ENCODE measurements at places on chromosomes 1 and 21.

GRCh38 chr1:5455056-5455455, 537.2 kb downstream of the NPHP4 start:
- no peak for DNase-seq

- DNase-seq, result no peak
Measured at GRCh38 chr1:190511554-190511953, 33.9 kb upstream of the BRINP3 start.

GRCh38 chr1:213332491-213332890, 281.4 kb downstream of the RPS6KC1 start:
- no peak for DNase-seq

- no peak for DNase-seq
Measured at GRCh38 chr1:25948641-25949040, 42.4 kb upstream of the STMN1 start.

DNA sequence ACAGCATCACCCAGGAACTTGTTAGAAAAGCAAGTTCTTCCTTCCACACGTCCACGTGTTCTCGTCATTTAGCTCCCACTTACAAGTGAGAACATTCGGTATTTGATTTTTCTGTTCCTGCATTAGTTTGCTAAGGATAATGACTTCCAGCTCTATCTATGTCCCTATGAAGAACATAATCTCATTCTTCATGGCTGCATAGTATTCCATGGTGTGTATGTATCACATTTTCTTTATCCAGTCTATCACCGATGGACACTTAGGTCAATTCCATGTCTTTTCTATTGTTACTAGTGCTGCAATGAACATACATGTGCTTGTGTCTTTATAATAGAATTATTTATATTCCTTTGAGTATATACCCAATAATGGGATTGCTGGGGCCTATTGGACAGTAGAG, 368.7 kb upstream of the RUNX1 start:
- no peak for DNase-seq

DNA sequence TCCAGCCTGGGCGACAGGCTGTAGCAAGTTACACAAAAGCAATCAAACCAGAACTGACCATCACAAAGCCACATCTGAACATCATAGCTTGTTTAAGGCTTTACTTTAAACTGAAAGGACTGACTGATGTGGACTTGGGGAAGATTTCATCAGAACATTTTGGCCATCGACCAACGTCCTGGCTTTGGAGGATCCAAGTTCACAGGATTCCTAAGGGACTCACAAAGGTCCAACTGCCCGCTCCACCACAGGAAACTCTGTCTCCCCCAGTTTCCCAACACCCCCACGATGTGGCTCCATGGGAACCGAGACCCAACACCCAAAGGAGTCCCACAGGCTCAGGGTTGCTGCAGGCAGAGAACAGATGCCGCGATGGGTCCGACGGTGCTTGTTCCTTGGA, 9.3 kb downstream of the SSU72 start:
- DNase-seq, result no peak

- no peak for DNase-seq
Measured at GRCh38 chr1:14817223-14818170, 219.0 kb downstream of the KAZN start.

DNA sequence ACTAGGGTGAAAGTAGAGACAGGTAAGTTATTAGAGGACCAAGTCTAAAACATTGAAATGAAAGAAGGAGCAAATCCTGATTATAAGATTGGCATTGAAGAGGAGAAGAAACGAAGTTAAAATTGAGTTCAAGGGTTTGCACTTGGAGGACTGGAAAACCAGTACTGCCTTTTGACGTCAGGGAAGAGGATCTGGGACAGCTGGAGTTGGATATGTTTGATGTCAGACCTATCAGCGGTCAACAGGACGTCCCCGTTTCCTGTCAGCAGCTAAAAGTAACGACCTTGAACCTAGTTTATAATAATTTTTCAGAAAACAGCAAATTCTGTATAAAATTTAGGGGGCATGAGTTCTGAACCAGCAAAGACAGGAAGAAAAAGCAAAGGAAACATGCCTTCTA, 1.2 kb upstream of the NID1 start:
- no peak for DNase-seq

DNA sequence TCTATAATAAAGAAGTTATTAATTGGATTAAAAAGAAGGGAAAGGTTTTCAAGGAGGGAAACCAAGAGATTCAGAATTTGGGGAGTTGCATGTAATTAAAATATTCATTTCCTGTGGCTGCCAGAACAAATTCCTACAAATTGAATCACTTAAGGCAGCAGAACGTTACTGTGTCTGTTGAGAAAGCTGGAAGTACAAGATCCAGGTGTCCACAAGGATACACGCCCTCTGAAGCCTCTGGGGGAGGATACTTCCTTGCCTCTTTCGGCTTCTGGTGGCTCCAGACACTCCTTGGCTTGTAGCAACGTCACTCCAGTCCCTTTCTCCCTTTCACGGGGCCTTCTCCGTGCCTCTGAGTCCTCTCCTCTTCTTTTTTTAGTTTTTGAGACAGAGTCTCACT, 67.9 kb downstream of the KAZN start:
- DNase-seq, result no peak

DNA sequence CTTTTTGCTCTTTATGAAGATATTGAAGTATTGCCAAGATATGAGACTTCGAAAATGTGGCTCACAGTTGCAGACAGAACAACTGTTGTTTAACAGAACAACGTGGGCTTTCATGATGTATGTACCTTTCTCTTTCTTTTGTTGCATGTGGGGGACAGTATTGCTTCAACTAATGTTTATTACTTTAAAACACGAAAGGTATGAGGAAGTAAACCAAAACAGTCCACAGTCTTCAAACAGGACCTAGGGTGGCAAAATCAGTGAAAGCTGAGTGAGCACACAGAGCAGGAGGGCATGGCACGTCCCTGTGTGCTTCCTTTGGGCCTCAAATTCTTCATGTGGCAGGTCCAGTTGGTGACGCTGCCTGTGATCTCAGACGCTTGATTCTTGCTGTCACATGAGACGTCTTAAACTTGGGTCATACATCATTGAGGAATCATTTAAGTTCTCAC, 7.8 kb upstream of the CHAF1B start:
- DNase-seq, result no peak

Data from fibroblast of mammary gland (primary cell).